ENCODE measurements at places on chromosomes 2 and 18.

GRCh38 chr18:21735452-21736015, 5.1 kb upstream of the MIB1 start:
- peak; percentile 13 for DNase-seq

DNA sequence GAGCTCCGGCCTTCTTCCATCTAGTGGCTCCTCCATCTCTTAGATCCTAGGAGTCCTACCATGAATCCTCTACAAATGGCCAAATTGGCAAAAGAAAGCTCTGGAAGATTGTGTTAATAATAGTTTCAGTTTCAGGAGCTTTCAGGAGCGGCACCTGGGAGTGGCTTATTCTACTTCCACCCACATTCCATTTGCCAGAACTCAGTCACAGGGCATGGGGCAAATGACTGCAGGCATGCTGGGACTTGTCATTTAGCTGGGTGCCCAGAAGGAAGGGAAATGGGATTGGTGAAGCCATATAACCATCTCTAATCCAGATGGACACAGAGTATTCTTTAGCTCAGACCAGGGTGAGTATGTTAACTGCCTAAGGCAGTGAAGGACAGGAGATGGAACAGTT, 3.6 kb upstream of the LRATD1 start:
- DNase-seq = no peak

GRCh38 chr2:240856151-240856980, 12.3 kb upstream of the AGXT start:
- DNase-seq = no peak

GRCh38 chr2:88139203-88139702, 11.4 kb upstream of the FABP1 start:
- DNase-seq = no peak

GRCh38 chr2:217713395-217714286, 289.2 kb downstream of the TNS1 start:
- peak; percentile 52 for DNase-seq

Measured in stimulated activated CD4-positive, alpha-beta T cell treated with anti-CD3 and anti-CD28 coated beads, Interleukin-2, amount 100 ng/mL, for 4 hours (primary cell).